ENCODE measurements at places on chromosomes 5 and 9.

DNA sequence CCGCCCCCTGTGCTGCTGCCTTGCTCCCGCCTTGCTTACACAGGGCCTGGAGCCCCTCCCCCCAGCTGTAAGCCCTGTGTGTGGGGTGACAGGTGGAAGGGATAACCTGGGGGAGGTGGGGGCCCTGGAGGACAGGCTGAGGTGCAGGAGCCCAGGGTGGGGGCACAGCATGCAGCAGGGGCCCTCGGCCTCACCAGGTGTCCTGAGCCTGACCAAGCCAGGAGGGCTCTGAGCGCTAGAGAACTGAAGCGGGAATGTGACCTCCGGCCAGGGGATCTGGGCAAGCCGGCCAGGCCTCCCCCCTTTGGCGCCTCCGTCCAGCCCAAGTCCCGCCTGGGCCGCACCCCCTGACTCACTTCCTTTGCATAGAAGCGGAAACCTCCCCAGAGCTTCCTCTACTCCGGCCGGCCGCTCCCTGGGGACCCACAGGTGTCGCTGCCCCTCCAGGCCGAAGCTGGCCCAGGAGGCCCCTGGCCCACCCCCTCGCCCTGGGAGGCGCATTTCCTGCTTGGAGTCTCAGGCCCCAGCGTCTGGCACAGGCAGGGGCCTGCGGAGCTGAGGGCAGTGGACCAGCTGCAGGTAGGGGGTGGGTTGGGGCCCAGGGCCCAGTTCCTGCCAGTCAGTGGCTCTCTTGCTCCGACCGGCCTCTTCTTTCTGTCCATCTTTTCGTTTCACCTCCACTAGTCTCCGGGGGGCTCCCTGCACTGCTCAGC is at the start of gene TOR4A:
TOR4A (plus strand) TSS at position 398 of the 713 bp plus-strand sequence. CDS start 964 bp downstream, outside the sequence.
- peak; percentile 65 for DNase-seq

DNA sequence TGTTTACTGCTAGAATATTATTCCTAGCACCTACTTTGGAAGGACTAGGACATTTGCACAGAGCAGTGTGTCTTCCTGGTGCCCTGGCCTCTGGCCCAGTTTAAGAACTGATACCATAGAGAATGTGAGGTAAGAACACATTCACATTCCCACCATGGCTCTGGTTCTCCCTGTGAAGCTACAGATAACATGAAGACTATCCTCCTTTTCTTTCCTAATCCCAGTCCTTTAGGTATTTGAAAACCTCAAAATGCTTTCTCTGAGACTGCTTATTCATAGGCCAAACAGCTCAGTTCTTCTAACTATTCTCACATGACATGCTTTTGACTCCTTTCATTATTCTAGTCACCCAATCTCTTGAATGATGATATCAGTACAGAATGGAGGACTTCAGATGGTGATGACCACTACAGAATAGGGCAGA is 11.9 kb downstream of the FAM219A start:
- peak; percentile 46 for DNase-seq

DNA sequence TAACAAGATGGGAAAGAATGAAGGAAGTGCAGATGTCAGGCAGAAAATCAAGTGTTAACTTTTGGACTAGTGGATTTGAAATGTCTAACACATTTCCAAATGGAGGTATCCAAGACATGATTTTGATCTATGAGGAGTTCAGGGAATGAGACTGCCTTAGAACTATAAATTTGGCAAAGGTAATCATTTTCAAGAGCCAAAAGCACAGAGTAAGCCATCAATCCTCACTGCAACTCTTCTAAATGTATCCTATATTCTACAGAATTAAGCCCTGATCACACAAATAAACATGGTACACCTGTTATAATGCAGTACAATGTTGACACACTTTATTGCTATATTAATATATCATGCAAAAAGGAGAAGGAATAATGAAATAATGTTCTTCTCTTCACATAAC is 55.6 kb downstream of the SETX start:
- no peak for DNase-seq

DNA sequence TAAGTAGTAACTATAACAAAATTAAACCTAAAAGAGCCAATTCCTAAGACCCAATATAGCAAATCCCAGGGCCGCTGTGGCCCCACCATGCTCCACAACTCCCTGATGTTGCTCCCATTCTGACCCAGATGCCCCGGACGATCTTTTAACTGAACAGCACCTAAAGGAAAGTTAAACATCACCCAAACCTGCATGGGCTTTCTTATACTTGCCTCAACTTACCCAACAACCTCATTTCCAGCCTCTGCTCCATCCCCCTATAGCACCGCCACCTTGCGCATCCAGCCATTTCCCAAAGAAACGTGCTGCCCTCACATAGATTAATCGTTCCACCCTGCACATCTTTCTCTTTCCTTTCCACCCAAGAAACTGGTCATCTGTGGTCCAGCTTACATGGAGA is 54.6 kb downstream of the ZNF354C start:
- no peak for DNase-seq

DNA sequence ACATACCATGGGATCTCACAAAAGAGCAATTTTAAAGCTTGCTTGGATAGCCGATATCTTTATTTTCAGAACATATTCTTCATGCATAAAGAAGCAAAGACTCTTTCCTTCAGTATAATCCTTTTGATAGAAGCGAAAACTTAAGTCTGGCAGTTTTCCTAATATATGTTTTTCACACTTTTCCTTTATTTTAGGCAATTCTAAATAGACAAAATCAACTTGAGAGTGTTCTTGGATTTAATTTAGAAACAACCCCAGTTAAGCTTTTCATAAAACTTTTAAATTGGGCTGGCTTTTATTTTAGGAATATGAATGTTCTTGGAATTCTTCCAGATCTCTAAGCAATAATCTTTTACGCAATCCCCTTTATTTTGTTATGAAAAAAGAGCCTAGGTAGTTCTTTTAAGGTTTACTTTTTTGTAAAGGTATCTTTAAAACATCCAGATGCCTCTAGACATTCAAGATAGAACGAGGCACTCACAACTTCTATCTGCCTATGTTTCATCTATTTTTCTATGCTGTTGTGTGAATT is 51.5 kb upstream of the HSPB3 start:
- DNase-seq, result no peak

DNA sequence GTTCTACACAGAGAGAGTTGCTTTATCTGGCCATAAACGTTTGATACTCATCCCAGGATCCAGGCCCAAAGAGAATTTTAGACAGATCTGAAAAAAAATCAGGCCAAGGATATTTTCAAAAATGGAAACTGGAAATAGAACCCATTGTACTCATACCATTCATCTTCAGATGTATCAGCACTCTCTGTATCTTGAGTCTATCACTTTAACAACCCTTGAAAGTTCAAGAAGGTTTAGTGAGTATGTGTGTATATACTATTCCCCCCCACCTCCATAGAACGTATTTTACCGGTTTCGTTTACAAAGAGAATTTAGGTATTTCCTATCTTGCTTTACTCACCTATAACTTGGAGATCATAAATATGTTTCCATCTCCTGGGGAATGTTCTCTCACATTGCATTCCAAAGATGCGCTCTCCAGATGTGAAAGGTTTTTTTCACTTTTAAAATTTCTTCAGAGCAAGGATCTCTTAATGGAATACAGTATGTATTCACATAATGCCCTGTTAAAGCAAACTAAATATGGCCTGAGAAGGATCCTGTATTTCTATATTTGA is 105.5 kb upstream of the TUT7 start:
- DNase-seq, result peak; percentile 6

DNA sequence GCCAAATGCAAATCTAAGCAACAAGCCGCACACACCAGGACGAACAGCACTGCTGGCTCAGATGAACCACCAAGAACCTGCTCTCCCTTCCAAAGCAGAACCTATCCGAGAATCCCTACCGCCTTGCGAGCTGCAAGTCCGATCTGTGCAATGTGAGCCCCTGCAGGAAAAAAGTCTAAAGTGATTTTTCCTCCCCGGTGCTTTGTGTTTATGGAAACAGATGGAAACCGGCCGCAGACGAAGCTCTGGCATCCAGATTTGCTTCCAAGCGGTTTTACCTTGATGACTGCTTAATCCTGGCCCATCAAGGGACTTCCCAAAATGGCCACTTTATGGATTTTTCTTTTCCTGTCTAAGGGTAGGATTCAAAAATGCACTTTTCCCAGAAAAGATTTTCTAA is 112.5 kb downstream of the VAV2 start:
- DNase-seq, result peak; percentile 14

- no peak for DNase-seq
Observed at GRCh38 chr5:177548495-177548894, 5.9 kb downstream of the FAM193B start.
